Adipocyte (in vitro differentiated cells): ENCODE measurements at places on chromosomes 11 and 22.
A peak's percentile ranks its signal among the peaks of the same experiment; 100 is the strongest.

- DNase-seq, result no peak
These were observed 35.7 kb upstream of the ELF5 start for GRCh38 chr11:34549271-34549670.

- no peak for DNase-seq
These were observed 678.6 kb upstream of the ANO5 start for GRCh38 chr11:21514316-21514715.

GRCh38 chr11:63939397-63939891 is 642 bp downstream of the NAA40 start:
- peak; percentile 53 for DNase-seq

- DNase-seq, result peak; percentile 20
These were observed 40.0 kb downstream of the DCUN1D5 start for GRCh38 chr11:103051981-103052380.

- peak; percentile 33 for DNase-seq
These were observed 142.4 kb downstream of the APIP start for GRCh38 chr11:34773826-34774225.

DNA sequence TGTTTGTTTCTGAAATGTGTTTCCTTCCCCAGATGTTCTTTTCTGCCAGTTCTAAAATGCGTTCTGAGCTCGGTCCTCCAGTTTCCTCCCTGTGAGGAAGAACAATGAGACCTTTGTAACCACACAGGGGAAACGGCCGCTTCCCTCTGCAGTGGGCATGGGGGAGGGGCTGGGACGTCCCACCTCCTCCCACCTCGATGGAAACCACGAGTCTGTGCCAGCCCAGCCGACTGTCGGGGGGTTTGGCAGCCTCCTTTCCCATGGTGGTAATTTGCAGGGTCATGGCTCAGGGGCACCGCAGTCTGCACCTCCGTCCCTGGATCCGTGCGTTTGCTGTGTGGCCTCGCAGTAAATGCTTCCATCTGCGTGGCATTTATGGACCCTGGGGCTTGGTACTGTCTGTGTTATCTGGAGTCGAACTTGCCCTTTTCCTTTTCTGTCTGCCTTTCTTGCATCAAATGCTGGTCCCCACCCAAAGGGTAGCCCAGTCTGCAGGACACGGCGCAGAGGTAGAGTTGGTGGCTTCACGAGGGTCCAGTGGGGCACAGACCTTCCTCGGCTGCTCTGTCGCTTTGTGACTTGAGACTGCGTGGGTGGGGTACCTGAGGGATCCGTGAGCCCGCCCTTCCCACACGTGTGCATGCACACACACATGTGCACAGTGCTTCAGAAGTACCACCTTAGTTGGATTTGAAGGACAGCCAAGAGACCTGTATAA is 16.1 kb downstream of the LRP5 start:
- DNase-seq, result no peak

- DNase-seq, result no peak
These were observed 224.3 kb downstream of the DSCAML1 start for GRCh38 chr11:117572671-117573070.

- DNase-seq, result no peak
These were observed 14.7 kb downstream of the BARX2 start for GRCh38 chr11:129390303-129390821.

GRCh38 chr11:95778699-95779098 is 10.9 kb downstream of the FAM76B start:
- DNase-seq, result no peak

- no peak for DNase-seq
These were observed 4.6 kb upstream of the KCNJ5 start for GRCh38 chr11:128886406-128887124.

DNA sequence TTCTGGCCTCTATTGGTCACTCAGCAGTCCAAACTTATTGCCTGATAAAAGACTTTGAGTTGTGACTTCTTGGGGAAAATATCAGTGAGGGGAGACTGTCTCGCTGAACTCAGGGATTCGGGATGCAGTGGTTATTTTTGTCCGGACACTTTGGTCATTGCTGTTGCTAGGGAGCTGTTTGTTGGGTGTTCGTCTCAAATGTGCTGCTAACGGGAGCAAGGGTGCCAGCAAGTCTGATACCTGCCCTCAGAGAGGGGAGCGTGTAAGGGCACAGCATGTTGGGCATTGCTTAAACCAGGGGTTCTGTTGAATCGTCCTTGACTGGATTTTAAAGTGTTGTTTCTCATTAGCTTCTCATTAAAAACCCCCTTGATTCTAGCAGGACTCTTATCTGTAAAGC is 49.2 kb upstream of the SLC25A18 start:
- DNase-seq, result no peak

DNA sequence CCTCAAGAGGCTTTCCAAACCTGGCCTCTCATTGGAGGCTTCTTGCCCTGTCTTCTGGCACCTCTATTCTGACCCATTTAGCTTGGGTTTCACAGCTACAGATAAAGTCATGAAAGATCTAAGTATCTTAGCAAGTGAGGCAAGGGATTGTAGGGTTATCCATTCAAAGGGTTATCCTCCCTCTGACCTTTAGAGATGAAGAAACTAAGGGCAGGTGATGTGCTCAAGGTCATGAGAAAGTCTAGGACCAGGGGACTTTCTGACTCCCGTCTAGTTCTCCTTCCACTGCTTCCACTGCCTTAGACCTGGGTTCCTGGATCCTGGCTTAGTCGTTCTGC is 7.2 kb downstream of the PHOX2A start:
- no peak for DNase-seq

- DNase-seq, result no peak
These were observed 31.1 kb downstream of the SGSM3 start for GRCh38 chr22:40401532-40401931.

- DNase-seq, result peak; percentile 42
These were observed 295.1 kb upstream of the PLET1 start for GRCh38 chr11:112555491-112556364.

- peak; percentile 31 for DNase-seq
These were observed 59.8 kb downstream of the TMEM135 start for GRCh38 chr11:87097582-87097981.

GRCh38 chr11:3147257-3147619 is 17.9 kb downstream of the OSBPL5 start:
- no peak for DNase-seq
